Activated naive CD8-positive, alpha-beta T cell treated with anti-CD3 and anti-CD28 coated beads, Interleukin-2, amount 10 ng/mL, durations not matched to agents 7 days and 5 days (primary cell): ENCODE measurements at places on chromosomes 2 and 18. TPM values are rescaled to one million over a fixed set of nuclear protein-coding genes. Genes with fewer than 3 reads are reported as not detected.

- no peaks in the 10 kb centered on the region for H3K27me3 ChIP-seq
- DNase-seq: no peak
- no peak overlapping the region for H3K4me3 ChIP-seq
- no peaks in the 10 kb centered on the region for H3K36me3 ChIP-seq
These were observed 11.8 kb downstream of the SYT4 start for GRCh38 chr18:43265465-43265864.

The BABAM2 gene
- 50.7 TPM for total RNA-seq

DNA sequence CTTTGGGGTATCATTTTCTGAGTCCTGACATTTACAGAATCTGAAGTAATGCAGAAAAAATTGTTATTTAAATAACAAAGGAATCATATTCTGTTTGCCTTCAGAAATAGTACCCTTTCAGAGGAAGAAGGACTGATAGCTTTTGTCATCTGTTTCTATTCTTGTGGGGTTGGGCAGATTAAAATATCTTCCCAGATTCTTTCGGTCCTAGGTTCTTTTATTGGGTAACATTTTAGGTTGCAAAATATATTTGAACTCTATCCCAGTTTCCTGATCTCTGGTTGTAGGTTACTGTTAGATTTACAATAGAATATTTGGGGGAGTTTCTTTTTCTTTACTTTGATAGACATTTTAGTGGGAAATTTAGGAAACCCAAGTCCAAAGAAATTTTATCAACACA is 550.5 kb downstream of the SPAG16 start:
- H3K4me3 ChIP-seq: no peak overlapping the region
- no peaks in the 10 kb centered on the region for H3K4me1 ChIP-seq
- DNase-seq: no peak
- no peak overlapping the region for H3K27ac ChIP-seq

The GGCX gene
- total RNA-seq: 24.8 TPM

The CCDC121 gene
- 1.1 TPM for total RNA-seq

The INHA gene
- total RNA-seq: not detected

DNA sequence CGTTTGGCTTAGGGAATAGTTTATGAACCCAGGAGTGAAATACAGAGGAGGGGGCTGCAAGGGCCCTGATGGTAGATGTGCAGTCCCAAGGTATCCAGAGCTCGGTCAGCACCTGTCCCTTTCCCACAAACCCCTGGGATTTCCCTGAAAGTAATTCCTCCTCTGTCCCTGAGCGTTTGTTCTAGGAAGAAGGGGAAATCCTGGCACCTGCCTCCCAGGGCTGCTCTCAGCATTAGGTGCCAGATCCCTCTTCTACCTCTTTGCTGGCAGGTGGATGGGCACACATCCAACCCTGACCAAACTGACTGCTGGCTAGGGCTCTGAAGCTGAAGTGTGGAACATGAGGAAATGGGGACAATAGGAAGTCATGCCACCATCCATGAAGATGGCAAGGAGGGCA is 824.0 kb downstream of the SLC4A3 start:
- no peak for DNase-seq
- H3K4me3 ChIP-seq: no peak overlapping the region
- no peak overlapping the region for H3K27ac ChIP-seq
- no peaks in the 10 kb centered on the region for H3K4me1 ChIP-seq
- H3K27me3 ChIP-seq: no peaks in the 10 kb centered on the region
- H3K36me3 ChIP-seq: no peaks in the 10 kb centered on the region

DNA sequence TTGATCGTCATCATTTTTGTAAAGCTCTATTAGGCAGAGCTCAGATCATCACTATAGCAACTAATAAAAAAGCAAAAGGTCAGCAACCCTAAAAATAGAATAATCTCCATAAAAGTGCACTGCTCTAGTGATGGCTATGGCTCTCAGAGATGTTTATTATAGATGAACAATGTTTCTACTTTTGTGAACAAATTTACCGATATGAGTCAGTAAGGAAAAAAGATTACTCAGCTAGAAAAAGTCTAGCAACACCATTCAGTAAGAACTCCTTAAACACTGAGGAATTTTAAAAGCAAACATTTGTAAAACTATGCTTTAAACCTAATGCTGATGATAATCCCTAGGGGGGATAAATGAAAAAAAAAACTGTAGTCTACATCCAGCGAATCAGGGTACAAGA is 69.6 kb downstream of the ACVR1C start:
- no peak overlapping the region for H3K4me3 ChIP-seq
- no peak for DNase-seq
- H3K4me1 ChIP-seq: peaks cover 10% of the 10 kb centered on the region
- H3K27me3 ChIP-seq: no peaks in the 10 kb centered on the region
- H3K36me3 ChIP-seq: peaks cover 4% of the 10 kb centered on the region
- no peak overlapping the region for H3K27ac ChIP-seq

GRCh38 chr2:128403814-128404708 is 85.4 kb upstream of the HS6ST1 start:
- peaks cover 3% of the 10 kb centered on the region for H3K4me1 ChIP-seq
- H3K27ac ChIP-seq: no peak overlapping the region

The IHH gene
- total RNA-seq: not detected

DNA sequence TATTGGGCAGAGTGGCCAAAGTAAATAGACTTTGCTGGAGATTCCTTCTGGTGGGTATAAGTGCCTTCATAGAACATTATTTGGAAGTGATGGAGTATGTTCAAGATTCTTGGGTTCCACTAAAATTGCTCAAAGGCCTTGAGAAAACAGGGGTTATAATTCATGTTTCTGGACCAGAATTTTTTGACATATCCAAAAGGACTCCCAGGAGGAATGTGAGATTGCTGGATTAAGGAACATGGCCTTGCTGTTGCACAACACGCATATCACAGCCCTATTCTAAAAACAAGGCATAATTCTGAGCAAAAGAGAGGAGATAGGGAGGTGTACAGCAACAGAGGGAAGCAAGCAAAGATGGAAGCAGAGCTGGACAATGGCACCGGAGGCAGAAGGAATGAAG is 111.7 kb upstream of the TNP1 start:
- H3K4me1 ChIP-seq: no peaks in the 10 kb centered on the region
- H3K27me3 ChIP-seq: peaks cover 24% of the 10 kb centered on the region
- H3K36me3 ChIP-seq: no peaks in the 10 kb centered on the region
- no peak overlapping the region for H3K4me3 ChIP-seq

DNA sequence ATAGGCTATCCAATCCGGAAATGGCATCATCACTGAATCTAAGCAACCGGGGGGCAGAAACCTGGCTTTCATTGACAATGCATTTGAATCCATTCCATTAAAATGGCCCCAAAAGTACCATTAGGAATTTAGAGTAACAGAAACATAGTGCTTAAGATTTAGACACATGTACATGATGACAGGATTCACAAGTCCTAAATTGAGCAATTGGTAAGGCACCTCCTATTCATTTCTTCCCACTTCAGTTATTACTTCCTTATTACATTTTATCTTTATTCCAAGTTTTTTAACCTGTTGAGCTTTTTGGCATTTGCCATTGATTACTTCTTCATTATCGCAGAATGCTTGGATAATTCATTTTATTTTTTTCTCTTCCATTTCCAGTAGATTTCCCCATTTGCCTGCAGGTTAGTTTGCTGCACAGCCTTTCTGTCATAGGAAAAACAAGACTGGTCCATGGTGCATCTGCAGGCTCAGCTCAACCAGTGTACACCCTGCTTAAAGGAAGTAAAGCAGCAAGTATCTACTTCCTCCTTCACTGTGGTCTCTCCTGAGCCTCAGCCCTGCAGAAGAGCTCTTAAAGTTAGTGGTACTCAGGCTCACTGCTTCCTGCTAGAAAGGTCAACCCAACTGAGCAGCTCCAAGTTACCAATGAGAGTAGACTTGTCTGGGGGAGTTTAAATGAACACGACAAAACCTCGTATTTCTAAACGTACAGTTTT is 89.2 kb downstream of the DOCK10 start:
- peak overlapping the region; percentile 91 for H3K27ac ChIP-seq
- H3K27me3 ChIP-seq: no peaks in the 10 kb centered on the region
- DNase-seq: no peak
- H3K4me3 ChIP-seq: peak overlapping the region; percentile 74

The DHRS9 gene
- total RNA-seq: 0.36 TPM

- H3K4me1 ChIP-seq: no peaks in the 10 kb centered on the region
- H3K27ac ChIP-seq: no peak overlapping the region
- no peak for DNase-seq
- H3K27me3 ChIP-seq: peaks cover 4% of the 10 kb centered on the region
- no peaks in the 10 kb centered on the region for H3K36me3 ChIP-seq
- no peak overlapping the region for H3K4me3 ChIP-seq
These were observed 234.8 kb upstream of the RAB6C start for GRCh38 chr2:129744649-129745048.

DNA sequence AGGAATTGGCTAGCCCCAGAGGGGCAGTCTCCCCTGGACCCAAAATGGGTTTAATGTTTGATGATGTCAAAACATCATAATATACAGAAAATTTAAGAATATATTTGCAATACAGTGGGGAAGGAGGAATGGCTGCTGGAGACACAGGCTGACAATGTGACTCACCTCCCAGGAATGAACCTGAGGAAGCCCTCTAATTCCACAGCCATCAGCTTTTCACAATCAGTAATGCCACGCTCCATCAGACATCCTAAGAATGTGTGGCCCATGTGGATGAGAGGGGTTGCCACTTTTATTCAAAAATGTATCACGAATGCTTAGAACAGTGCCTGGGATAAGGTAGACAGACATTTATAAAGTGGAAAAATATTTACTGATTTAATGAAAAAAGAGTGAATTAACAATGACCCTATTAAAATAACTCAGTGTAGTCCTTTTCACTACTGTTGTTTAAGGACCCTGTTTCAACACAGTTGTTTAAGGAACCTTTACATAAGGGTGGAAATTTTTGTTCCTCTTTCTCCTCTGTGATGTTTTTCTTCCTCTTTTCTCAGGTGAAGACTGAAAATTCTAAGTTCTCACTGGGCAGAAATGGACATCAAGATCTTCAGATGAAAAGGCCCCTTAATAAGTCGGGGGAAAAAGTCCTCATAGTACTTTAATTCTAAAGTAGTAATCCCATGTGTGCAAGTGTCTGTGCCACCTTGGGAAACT is 17.5 kb upstream of the TMEM163 start:
- H3K27ac ChIP-seq: no peak overlapping the region
- no peak for DNase-seq
- no peaks in the 10 kb centered on the region for H3K36me3 ChIP-seq
- peaks cover 10% of the 10 kb centered on the region for H3K27me3 ChIP-seq
- H3K4me3 ChIP-seq: no peak overlapping the region

DNA sequence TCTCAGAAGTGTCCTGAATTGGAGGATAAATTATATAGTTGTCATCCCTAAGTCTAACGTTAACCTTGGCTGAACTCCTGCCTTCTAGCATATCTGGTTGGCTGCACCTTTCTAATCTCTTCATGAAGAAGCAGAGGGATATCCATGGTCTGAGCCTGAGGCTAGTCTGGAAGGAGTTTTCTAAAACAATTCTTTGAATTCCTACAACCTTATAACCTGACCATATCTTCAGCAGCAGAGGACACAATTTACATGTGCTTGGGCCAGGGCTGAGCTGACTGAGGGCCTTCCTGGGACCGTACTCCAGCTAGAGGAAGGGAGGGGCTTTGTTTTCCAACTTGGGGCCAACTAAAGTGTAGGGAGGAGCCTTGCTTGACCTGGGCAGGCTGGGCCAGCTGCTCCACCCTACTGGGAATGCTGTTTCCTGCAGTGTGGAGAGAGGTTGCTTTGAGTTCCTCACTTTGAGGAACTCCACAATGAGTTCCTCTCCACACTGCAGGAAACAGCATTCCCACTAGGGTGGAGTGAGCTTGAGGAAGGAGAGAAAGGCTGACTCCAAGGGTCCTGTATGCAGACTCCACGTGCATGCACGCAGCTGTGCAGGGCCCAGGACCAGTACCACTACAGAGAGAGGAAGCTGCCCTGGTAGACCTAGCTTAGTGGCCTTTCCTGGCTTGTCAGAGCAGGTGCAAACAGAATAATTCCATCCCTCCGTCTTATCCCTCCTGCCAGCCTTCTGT is 19.6 kb downstream of the CEP68 start:
- no peaks in the 10 kb centered on the region for H3K4me1 ChIP-seq
- no peak for DNase-seq
- H3K27me3 ChIP-seq: no peaks in the 10 kb centered on the region
- no peak overlapping the region for H3K4me3 ChIP-seq

The NOSTRIN gene
- not detected for total RNA-seq

GRCh38 chr2:102206666-102207341 is 20.0 kb downstream of the IL1RL2 start:
- no peak for DNase-seq
- H3K27ac ChIP-seq: no peak overlapping the region
- H3K4me1 ChIP-seq: no peaks in the 10 kb centered on the region
- H3K27me3 ChIP-seq: peaks cover 13% of the 10 kb centered on the region
- H3K36me3 ChIP-seq: peaks cover 4% of the 10 kb centered on the region
- no peak overlapping the region for H3K4me3 ChIP-seq

The EPB41L3 gene
- 1.9 TPM for total RNA-seq

- peak; percentile 62 for DNase-seq
- H3K36me3 ChIP-seq: no peaks in the 10 kb centered on the region
- peak overlapping the region; percentile 90 for H3K27ac ChIP-seq
- H3K27me3 ChIP-seq: no peaks in the 10 kb centered on the region
These were observed 519 bp downstream of the TEX261 start for GRCh38 chr2:70994009-70994698.

The TMEM163 gene
- total RNA-seq: 0.14 TPM

- no peaks in the 10 kb centered on the region for H3K27me3 ChIP-seq
- no peak overlapping the region for H3K27ac ChIP-seq
- H3K4me3 ChIP-seq: no peak overlapping the region
- H3K4me1 ChIP-seq: no peaks in the 10 kb centered on the region
- DNase-seq: no peak
These were observed 807.0 kb downstream of the SLC4A3 start for GRCh38 chr2:220434385-220434784.

The FBXO41 gene
- total RNA-seq: 33.6 TPM

The FZD7 gene
- 0.82 TPM for total RNA-seq

DNA sequence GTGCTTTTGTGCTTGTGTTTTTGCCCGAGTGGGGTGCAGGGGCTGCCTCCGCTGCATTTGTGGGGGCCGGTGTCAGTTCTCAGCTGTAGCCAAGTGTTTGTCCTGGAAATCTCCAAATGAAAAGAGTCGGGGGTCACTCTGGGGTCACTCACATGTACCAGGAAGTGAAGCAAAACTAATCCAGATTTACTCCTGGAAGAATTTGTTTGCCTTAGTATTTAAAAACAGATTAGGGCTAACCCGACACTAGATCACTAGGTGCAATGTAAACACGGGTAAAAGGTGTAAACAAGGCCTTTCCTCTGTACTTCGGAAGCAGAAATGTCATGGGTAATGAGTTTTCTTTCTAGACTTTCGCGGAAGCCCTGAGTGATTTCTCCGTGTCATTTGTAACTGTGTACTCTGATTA is 50.3 kb downstream of the GBX2 start:
- no peaks in the 10 kb centered on the region for H3K36me3 ChIP-seq
- no peak overlapping the region for H3K4me3 ChIP-seq
- no peak overlapping the region for H3K27ac ChIP-seq
- no peak for DNase-seq
- peaks cover 9% of the 10 kb centered on the region for H3K27me3 ChIP-seq
- no peaks in the 10 kb centered on the region for H3K4me1 ChIP-seq

GRCh38 chr2:73999881-74000597 is 15.3 kb downstream of the TET3 start:
- no peak for DNase-seq
- peaks cover 45% of the 10 kb centered on the region for H3K4me1 ChIP-seq
- no peak overlapping the region for H3K4me3 ChIP-seq
- H3K27me3 ChIP-seq: no peaks in the 10 kb centered on the region
